GM12878 (cell line): ENCODE measurements at places on chromosomes 2 and 18. TPM values are rescaled to one million over a fixed set of nuclear protein-coding genes. Genes with fewer than 3 reads are reported as not detected.

SNX17 gene
- total RNA-seq, result 101 and 107 TPM in 2 replicates

GRCh38 chr2:122236152-122236874 lies 480.9 kb downstream of the TSN start:
- DNase-seq, result no peak
- H3K27me3 ChIP-seq, result no peaks in the 10 kb centered on the region
- no peak overlapping the region for H3K4me3 ChIP-seq
- H3K27ac ChIP-seq, result no peak overlapping the region
- H3K36me3 ChIP-seq, result no peaks in the 10 kb centered on the region
- H3K4me1 ChIP-seq, result no peaks in the 10 kb centered on the region

THAP4 gene
- 54.5 and 55.0 TPM in 2 replicates for total RNA-seq

- no peak overlapping the region for H3K4me3 ChIP-seq
- H3K27ac ChIP-seq, result no peak overlapping the region
- H3K4me1 ChIP-seq, result no peaks in the 10 kb centered on the region
- H3K27me3 ChIP-seq, result no peaks in the 10 kb centered on the region
These were observed 725.5 kb upstream of the ZEB2 start for GRCh38 chr2:145245268-145245870.

- DNase-seq, result no peak
- H3K36me3 ChIP-seq, result no peaks in the 10 kb centered on the region
- H3K4me3 ChIP-seq, result no peak overlapping the region
- no peak overlapping the region for H3K27ac ChIP-seq
These were observed 72.5 kb upstream of the RNF152 start for GRCh38 chr18:61965311-61965710.

NCKAP5 gene
- total RNA-seq, result 0.35 and 0.44 TPM in 2 replicates

DNA sequence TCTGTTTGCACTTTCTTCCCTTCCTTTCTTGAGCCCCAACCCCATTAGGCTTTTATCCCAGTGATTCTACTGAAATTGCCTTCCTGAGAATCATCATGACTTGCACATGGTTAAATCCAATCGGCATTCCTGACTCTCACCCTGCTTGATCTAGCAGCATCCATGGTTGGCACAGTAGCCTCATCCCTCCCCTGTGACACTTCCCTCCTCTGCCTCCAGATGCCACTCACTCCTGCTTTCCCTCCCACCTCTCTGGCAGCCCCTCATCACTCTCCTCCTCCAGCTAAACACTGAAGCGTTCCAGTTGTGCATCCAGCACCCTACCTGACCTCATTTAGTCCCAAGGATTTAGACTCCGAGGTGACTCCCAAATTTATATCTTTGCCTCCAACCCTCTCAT lies 114.7 kb downstream of the GALNT14 start:
- no peaks in the 10 kb centered on the region for H3K27me3 ChIP-seq
- no peaks in the 10 kb centered on the region for H3K36me3 ChIP-seq
- DNase-seq, result no peak
- no peak overlapping the region for H3K4me3 ChIP-seq
- no peak overlapping the region for H3K27ac ChIP-seq

GRCh38 chr2:36892805-36893204 lies 73.5 kb downstream of the STRN start:
- H3K36me3 ChIP-seq, result peaks cover 4% of the 10 kb centered on the region; the same call in 1 of the 2 replicates
- H3K4me3 ChIP-seq, result no peak overlapping the region
- DNase-seq, result no peak

GRCh38 chr2:144498277-144498676 lies 21.6 kb downstream of the ZEB2 start:
- H3K4me1 ChIP-seq, result no peaks in the 10 kb centered on the region
- no peaks in the 10 kb centered on the region for H3K36me3 ChIP-seq
- no peak overlapping the region for H3K4me3 ChIP-seq
- DNase-seq, result no peak

- no peak overlapping the region for H3K27ac ChIP-seq
- no peaks in the 10 kb centered on the region for H3K4me1 ChIP-seq
- DNase-seq, result no peak
These were observed 9.2 kb upstream of the DNPEP start for GRCh38 chr2:219396863-219397457.

LHCGR gene
- total RNA-seq, result 0.11 TPM in 1 of 2 replicates, not detected in the other

DNA sequence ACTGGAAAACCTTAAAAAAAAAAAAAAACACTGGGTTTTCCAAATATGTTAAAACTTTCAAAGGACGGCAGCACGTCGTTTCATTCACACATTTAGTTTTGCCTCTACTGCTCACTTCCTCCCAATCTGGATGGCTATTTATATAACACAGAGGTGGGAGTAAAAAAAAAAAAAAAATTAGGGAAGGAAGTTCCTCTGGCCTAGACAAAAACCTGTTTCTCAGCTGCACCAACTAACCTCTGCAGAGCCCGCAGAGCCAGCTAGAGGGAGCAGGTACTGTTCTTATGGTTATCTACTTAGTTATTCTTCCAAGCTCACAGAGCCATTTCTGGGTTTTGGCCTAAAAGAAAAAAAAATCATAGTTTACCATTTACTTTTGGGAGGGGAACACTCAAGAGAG lies 28.1 kb downstream of the SLC1A4 start:
- H3K4me1 ChIP-seq, result peaks cover 24% of the 10 kb centered on the region
- H3K27me3 ChIP-seq, result no peaks in the 10 kb centered on the region
- DNase-seq, result no peak
- H3K36me3 ChIP-seq, result peaks cover 46% of the 10 kb centered on the region
- no peak overlapping the region for H3K4me3 ChIP-seq

MYO7B gene
- total RNA-seq, result 2.2 and 4.8 TPM in 2 replicates

LINC00305 gene
- not detected in 2 replicates for total RNA-seq

GRCh38 chr2:212936572-212936971 lies 214.8 kb downstream of the IKZF2 start:
- no peak overlapping the region for H3K27ac ChIP-seq
- no peak for DNase-seq
- H3K36me3 ChIP-seq, result no peaks in the 10 kb centered on the region
- no peak overlapping the region for H3K4me3 ChIP-seq
- H3K4me1 ChIP-seq, result no peaks in the 10 kb centered on the region

DNER gene
- total RNA-seq, result not detected in 2 replicates

DNAH7 gene
- total RNA-seq, result 0.19 and 0.31 TPM in 2 replicates

DNA sequence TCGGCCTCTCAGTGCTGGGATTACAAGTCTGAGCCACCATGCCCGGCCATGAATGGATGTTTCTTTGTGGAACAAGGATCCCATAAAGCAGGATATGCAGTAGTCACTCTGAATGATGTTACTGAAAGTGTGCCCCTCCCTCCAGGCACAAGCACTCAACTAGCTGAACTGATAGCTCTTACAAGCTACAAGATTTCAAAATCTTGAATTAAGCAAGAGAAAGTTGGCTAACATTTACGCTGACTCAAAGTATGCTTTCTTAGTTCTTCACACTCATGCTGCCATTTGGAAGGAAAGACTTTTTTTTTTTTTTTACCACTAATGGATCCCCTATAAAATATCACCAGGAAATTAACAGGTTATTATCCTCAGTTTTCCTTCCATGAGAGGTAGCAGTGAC lies 549.0 kb upstream of the PKDCC start:
- no peak for DNase-seq
- H3K27ac ChIP-seq, result no peak overlapping the region
- no peak overlapping the region for H3K4me3 ChIP-seq
- H3K27me3 ChIP-seq, result no peaks in the 10 kb centered on the region
- no peaks in the 10 kb centered on the region for H3K4me1 ChIP-seq

AQP12B gene
- total RNA-seq, result not detected in 2 replicates

- H3K4me1 ChIP-seq, result no peaks in the 10 kb centered on the region
- H3K4me3 ChIP-seq, result no peak overlapping the region
- no peaks in the 10 kb centered on the region for H3K36me3 ChIP-seq
- DNase-seq, result no peak
- H3K27ac ChIP-seq, result no peak overlapping the region
- H3K27me3 ChIP-seq, result no peaks in the 10 kb centered on the region
These were observed 42.7 kb upstream of the TGFA start for GRCh38 chr2:70596293-70596692.

SERPINB10 gene
- total RNA-seq, result 17.5 and 21.6 TPM in 2 replicates

GRCh38 chr2:167822690-167823465 lies 424.5 kb downstream of the STK39 start:
- no peaks in the 10 kb centered on the region for H3K36me3 ChIP-seq
- no peak overlapping the region for H3K27ac ChIP-seq
- H3K4me3 ChIP-seq, result no peak overlapping the region

GRCh38 chr2:128410035-128410757 lies 91.5 kb upstream of the HS6ST1 start:
- H3K4me1 ChIP-seq, result no peaks in the 10 kb centered on the region
- no peak for DNase-seq
- H3K27me3 ChIP-seq, result no peaks in the 10 kb centered on the region
- H3K36me3 ChIP-seq, result no peaks in the 10 kb centered on the region
- no peak overlapping the region for H3K27ac ChIP-seq

- H3K4me3 ChIP-seq, result no peak overlapping the region
- H3K27me3 ChIP-seq, result no peaks in the 10 kb centered on the region
- no peak overlapping the region for H3K27ac ChIP-seq
- no peaks in the 10 kb centered on the region for H3K36me3 ChIP-seq
These were observed 5.1 kb downstream of the FER1L5 start for GRCh38 chr2:96647681-96648080.

DNA sequence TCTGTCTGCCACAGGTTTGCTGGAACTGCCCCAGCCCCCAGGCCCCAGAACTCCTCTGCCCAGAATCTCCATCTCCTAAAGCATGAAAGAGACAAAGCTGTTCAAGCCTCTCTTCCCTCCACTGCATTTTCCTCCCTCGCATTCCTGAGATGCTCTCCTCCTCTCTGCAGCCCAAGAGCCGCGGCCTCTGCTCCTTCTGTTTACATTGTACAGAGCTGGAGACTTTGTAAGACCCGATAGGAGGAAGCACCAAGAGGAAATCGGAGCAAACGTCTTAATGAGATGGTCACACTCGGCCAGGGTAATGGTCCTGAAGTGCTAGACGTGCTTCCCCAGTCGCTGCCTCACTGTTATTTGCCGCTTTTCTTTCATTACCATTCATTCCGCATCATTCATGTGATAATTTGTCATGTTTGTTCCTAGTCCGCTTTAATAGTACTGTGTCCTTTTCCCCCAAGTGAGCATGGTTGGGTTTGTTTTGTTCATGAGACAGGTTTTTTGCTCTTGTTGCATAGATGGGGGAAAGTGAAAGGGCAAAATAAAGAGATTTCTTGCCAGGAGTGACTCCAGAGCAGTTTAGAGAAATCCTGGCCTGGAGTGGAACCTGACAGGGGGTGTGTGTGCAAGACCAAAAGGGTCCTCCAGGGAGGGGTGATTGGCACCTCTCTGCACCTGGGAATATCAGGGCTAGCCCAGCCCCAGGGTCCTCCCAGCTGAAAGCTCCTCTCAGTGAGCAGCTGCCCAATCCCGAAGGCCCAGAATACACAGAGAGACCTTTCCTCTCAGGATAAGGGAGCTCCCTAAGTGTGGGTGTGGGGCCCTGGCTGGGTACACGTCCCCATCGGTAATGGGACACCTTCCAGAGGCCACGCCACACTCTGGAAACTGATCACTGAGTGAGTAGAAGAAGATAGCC lies 44.9 kb upstream of the ID2 start:
- no peaks in the 10 kb centered on the region for H3K36me3 ChIP-seq
- H3K4me1 ChIP-seq, result no peaks in the 10 kb centered on the region
- no peak for DNase-seq
- no peaks in the 10 kb centered on the region for H3K27me3 ChIP-seq

DNA sequence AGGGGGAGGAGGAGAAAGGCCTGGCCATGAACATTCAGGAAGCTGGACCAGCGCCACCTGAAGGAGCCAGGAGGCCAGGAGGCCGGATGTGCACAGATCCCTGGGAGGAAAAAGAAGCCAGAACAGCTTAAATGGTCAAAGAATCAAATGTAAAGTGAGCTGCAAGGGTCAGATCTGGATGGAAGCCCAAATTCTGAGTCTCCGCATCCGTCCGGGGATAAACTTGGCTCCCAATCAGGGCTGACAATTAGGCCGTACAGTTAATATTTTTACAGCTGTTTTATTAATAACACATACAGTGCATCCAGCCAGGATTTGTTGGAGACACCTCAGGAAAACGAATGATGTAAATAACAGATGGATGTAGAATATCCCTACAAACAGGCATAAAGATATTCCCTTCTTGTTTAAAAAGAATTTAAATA lies 495.1 kb upstream of the TCF4 start:
- H3K27ac ChIP-seq, result no peak overlapping the region
- DNase-seq, result no peak
- H3K4me1 ChIP-seq, result no peaks in the 10 kb centered on the region
- H3K27me3 ChIP-seq, result no peaks in the 10 kb centered on the region

DNA sequence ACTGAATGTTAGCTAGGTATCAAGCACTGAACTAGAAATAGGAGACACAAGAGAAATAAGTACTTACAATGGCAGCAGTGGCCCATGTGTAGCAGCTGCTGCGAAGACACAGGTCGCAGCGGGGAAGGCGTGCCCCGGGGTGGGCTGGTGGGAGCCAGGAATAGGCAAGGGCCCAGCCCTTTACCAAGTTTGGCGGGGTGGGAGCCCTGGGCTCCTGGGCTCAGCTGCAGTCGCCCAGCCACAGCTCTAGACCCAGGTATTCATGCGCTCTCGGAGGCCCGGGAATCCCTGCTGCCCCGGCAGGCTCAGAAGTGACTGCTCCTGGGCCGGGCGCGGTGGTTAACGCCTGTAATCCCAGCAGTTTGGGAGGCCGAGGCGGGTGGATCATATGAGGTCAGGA lies 1287.3 kb downstream of the CNTNAP5 start:
- no peaks in the 10 kb centered on the region for H3K27me3 ChIP-seq
- no peak overlapping the region for H3K4me3 ChIP-seq
- no peak for DNase-seq
- H3K27ac ChIP-seq, result no peak overlapping the region
- H3K4me1 ChIP-seq, result no peaks in the 10 kb centered on the region

- no peak overlapping the region for H3K4me3 ChIP-seq
- no peaks in the 10 kb centered on the region for H3K36me3 ChIP-seq
- no peaks in the 10 kb centered on the region for H3K27me3 ChIP-seq
- no peaks in the 10 kb centered on the region for H3K4me1 ChIP-seq
These were observed 979.7 kb downstream of the DPP10 start for GRCh38 chr2:115422004-115422634.

MLPH gene
- total RNA-seq, result 0.40 and 0.85 TPM in 2 replicates

GRCh38 chr2:100075532-100075931 lies 66.9 kb downstream of the AFF3 start:
- no peak overlapping the region for H3K27ac ChIP-seq
- no peak overlapping the region for H3K4me3 ChIP-seq

GRCh38 chr2:23487735-23488492 lies 102.9 kb downstream of the KLHL29 start:
- peaks cover 7% of the 10 kb centered on the region for H3K36me3 ChIP-seq
- peaks cover 12% of the 10 kb centered on the region for H3K4me1 ChIP-seq
- no peaks in the 10 kb centered on the region for H3K27me3 ChIP-seq
- no peak overlapping the region for H3K27ac ChIP-seq

DNA sequence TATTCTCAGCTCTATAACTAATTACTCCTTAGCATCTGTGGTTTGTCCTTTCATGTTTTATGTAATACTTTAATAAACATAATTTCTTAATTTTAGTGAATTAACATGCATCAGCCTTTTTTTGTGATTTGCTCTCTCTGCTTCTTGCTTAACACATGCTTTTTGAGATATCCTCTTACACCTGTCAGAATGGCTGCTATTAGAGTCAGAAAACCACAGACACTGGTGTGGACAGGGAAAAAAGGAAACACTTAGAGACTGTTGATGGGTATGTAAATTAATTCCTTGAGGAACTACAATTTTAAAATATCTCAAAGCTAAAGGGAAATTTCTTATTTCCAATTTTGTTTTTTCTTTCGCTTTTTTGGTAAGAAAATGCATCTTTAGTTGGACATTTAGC lies 549.0 kb downstream of the ZNF804A start:
- no peak overlapping the region for H3K27ac ChIP-seq
- DNase-seq, result no peak
- no peaks in the 10 kb centered on the region for H3K27me3 ChIP-seq
